ENCODE measurements at places on chromosomes 3 and 15.

DNA sequence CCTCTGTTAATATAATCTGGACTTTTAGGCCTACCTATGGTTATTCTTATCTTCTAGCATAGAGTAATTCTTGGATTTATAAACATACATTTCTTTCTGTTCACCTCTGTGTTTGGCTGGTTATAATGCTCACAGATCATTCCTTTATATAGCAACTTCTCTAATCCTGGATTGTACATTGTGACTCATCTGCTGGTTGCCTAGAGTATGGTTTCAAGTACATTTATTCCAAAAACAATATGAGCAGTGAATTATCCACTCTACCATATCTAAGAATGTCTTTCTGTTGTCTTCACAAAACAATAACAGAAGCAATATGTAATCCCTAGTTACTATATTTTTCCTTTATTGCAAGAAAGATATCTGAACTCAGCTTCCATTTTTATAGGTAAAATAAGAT lies 35.3 kb downstream of the FSIP1 start:
- DNase-seq = no peak

GRCh38 chr3:117567906-117568305 lies 858.3 kb downstream of the TUSC7 start:
- no peak for DNase-seq

- DNase-seq = no peak
Measured at GRCh38 chr3:160999274-160999673, 105.9 kb downstream of the B3GALNT1 start.

GRCh38 chr3:69339760-69340159 lies 46.1 kb downstream of the FRMD4B start:
- no peak for DNase-seq

GRCh38 chr15:29440541-29440940 lies 170.9 kb upstream of the NSMCE3 start:
- DNase-seq = no peak

DNA sequence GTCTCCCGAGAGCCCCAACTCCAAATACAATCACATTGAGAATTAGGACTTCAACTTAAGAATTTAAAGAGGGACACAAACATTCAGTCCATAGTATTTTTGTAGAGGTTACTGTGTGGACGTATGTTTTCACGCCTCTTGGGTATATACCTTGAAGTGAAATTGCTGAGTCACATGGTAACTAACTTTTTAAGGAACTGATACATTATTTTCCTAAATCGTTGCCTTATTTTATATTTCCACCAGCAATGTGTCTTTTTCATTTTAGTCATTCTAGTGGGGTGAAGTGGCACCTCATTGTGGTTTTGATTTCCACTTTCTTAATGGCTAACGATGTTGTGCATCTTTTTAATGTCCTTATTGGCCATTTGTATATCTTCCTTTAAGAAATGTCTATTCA lies 11.8 kb downstream of the PARP15 start:
- DNase-seq = peak; percentile 63

- DNase-seq = no peak
Measured at GRCh38 chr3:181915551-181915950, 203.8 kb downstream of the SOX2 start.

DNA sequence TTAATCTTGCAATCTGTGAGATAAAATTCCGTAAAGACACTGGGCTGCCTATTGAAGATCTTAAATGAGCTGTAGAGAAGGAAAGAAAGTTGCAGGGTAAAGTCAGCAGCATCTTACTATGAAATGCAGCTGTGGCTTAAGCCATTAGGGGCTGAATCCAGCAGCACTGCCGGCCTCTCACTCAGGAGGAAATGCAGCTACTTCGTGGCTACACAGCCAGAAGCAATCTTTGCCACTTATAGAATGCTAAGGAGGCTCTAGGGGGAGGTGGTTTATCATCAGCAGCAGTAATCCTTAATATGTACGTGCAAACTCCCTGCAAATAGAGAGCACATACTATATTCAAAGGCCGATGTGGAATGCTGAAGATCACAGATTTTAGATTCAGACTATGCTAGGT lies 19.1 kb upstream of the MCTP2 start:
- DNase-seq = no peak

- DNase-seq = no peak
Measured at GRCh38 chr15:84764585-84764984, 16.2 kb downstream of the ZNF592 start.
